ENCODE measurements at places on chromosomes 11 and 22. TPM values are rescaled to one million over a fixed set of nuclear protein-coding genes. Genes with fewer than 3 reads are reported as not detected.

The LRRC4C gene
- not detected for total RNA-seq

The GRAP2 gene
- total RNA-seq, result not detected

The LMO1 gene
- not detected for total RNA-seq

The SVIP gene
- 10.8 TPM for total RNA-seq

The ISX gene
- total RNA-seq, result not detected

All from dermis microvascular lymphatic vessel endothelial cell (primary cell).